ENCODE measurements at places on chromosomes 13 and 19.

- DNase-seq: no peak
Measured at GRCh38 chr19:38629568-38629967, 10.6 kb downstream of the EIF3K start.

DNA sequence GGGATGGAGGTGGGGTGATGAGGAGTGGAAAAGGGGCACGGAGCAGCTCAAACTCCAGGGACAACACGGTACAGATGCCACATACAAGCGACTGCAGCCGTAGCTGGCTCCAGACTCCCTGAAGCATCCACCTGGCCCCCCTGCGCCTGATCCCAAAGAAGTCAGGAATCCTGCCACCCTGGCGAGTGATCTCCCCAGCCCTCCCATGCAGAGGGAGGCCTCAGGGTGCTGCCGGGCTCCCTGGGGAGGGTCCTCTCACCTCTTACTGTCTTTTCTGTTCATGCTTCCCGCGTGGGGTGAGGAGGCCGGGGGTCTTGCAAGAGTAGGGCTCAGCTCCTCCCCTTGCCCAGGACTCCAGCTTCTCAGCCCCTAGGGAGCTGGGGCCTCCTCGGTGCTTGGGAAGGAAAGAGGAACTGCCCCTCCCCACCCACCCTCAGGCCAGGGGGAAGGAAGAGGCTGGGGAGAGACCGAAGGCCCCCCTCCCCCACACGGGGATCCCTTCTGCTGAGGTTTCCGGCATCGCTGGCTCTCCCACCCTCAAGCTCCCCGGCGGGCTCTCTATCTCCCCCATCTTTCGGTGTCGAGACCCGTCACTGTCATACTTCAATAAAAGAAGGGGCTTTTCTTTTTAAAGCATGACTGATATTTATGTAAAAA is at the start of gene RASGRP4:
TSS of gene RASGRP4 (minus strand) at position 410 of the 657 bp plus-strand sequence. CDS start at position 282, 128 bp downstream.
- DNase-seq: no peak

GRCh38 chr19:32189956-32190706 is 155.3 kb upstream of the ZNF507 start:
- no peak for DNase-seq

DNA sequence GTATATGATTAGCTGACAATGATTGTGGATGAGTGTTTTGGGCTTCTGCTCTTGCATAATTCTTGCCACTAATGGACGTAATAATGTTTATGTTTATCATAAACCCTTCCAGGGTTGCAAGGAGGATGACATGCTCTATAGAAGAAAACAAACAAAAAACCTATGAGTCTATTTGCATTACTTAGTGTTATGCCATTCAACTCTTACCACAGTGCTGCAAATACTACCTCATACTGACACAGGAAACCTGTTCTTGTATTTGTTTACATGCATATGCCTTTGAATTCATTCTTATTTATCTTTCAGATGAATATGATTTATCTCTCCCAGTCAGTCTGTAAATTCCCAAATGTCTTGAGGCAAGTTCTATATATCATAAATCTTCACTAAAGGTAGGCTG is 39.6 kb upstream of the FREM2 start:
- no peak for DNase-seq

DNA sequence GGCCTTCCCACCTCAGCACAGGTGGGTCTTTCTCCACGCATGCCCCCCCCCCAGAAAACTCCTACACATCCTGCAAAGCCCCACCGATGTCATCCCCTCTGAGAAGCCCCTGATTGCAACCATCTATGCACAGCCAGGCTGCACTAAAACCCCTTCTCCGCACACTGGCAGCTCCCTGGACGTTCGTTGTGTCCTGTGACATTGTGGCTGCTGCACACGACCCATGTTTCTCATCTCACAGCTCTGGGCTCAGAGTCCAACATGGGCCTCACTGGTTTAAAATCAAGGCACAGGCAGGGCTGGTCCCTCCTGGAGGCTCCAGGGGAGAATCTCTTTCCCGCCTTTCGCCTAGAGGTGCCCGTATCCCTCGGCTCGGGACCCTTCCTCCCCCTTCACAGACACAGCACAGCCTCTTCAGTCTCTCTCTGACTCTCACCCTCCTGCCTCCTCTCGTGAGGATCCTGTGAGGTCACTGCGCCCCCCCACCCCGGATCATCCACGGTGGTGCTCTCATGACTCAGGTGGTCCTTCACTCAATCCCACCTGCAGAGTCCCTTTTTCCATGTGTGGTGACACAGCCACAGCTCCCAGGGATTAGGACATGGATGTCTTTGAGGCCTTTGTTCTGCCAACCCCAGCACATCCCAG is 71.2 kb downstream of the GADD45B start:
- DNase-seq: no peak

GRCh38 chr13:34465423-34465922 is 476.6 kb upstream of the NBEA start:
- DNase-seq: no peak

GRCh38 chr13:50589651-50590054 is 253.8 kb downstream of the DLEU7 start:
- DNase-seq: peak; percentile 96

DNA sequence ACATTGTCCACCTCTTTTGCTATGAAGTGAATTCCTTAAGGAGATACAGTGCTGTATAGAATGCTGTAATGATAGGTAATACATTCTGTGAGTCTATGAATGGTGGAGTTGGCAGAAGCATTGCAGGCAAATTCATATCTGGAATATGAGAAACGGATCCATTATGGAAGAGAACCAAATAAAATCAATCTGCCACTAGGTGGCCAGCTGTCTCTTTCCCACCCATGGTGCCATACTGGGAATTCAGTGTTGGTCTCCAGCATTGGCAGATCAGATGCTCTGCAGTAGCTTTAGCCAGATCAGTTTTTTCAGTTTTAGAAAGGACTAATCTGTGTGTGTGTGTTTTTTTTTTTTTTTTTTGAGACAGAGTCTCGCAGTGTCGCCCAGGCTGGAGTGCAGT is 27.6 kb downstream of the DNAJC3 start:
- DNase-seq: no peak

- peak; percentile 41 for DNase-seq
Measured at GRCh38 chr13:20192158-20192835, 441 bp downstream of the GJB2 start.

DNA sequence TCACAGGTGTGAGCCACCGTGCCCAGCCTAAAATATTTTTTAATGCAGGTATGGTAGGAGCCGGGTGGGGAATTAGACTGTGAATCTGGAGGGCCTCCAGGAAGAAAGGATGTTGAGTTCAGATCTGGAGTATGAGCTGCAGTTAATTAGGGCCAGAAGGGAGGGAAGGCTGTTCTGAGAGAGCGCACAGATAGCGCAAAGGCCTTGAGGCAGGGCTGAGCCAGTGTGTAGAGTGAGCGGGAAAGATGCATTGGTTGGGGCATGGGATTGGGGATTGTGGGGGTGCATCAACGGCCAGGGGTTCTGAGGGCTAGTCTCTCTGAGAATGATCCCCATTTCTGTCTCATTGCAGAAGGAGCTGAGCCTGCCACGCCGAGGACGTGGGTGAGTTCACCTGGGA is 9.7 kb downstream of the MAST3 start:
- DNase-seq: no peak

DNA sequence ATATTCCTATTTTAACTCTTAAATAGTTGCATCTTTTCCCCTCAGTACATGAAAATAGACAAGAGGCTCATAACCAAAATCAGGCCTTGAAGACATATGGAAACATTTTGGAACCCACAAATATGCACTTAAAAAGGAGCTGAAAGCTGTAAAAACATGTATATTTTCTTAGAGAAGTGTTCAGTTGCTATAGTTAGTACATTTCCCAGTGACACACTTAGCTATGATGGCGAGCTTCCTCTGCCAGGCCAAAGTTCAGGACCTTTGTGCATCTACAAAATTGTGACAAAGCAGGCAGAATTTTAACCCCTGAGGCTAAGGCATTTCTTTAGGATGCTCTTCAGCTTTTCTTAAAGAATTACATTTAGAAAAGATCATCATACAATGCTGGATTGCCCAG is 54.5 kb downstream of the RCBTB2 start:
- peak; percentile 25 for DNase-seq

- peak; percentile 50 for DNase-seq
Measured at GRCh38 chr19:17281391-17282304, at the start of gene ANKLE1. ANKLE1 (plus strand) TSS chr19:17281901; CDS start chr19:17281921, 20 bp downstream.

- no peak for DNase-seq
Measured at GRCh38 chr13:78341032-78341431, 262.3 kb downstream of the POU4F1 start.

GRCh38 chr13:32175307-32175706 is 139.9 kb downstream of the ZAR1L start:
- DNase-seq: no peak

- DNase-seq: peak; percentile 25
Measured at GRCh38 chr19:47406711-47407416, 12.5 kb downstream of the MEIS3 start.

GRCh38 chr13:77412116-77412635 is 85.3 kb upstream of the MYCBP2 start:
- no peak for DNase-seq

- peak; percentile 61 for DNase-seq
Measured at GRCh38 chr13:35164324-35164932, 222.4 kb downstream of the NBEA start.

Data from GM23248 (cell line).